Subcutaneous preadipocyte (primary cell): ENCODE measurements at places on chromosomes 5 and 9. TPM values are rescaled to one million over a fixed set of nuclear protein-coding genes. Genes with fewer than 3 reads are reported as not detected.

The SLC6A19 gene
- total RNA-seq = not detected in 2 replicates

The GTF3C5 gene
- total RNA-seq = 37.8 and 50.4 TPM in 2 replicates

The CNTNAP3B gene
- not detected in 2 replicates for total RNA-seq

The IFNK gene
- not detected in 2 replicates for total RNA-seq

The ADGRV1 gene
- total RNA-seq = under 0.01 and 0.20 TPM in 2 replicates

The DAB2IP gene
- total RNA-seq = 2.9 and 3.7 TPM in 2 replicates

The PCDHA13 gene
- not detected in 2 replicates for total RNA-seq

The DCTN3 gene
- 76.8 and 112 TPM in 2 replicates for total RNA-seq

The ASPN gene
- total RNA-seq = 0.78 and 3.3 TPM in 2 replicates

The GPR150 gene
- total RNA-seq = 0.20 and 0.37 TPM in 2 replicates

The WDR31 gene
- 0.73 and 0.98 TPM in 2 replicates for total RNA-seq

The SEMA6A gene
- total RNA-seq = 0.20 and 0.37 TPM in 2 replicates

The FAM151B gene
- 2.5 and 5.5 TPM in 2 replicates for total RNA-seq

The B4GALT1 gene
- total RNA-seq = 14.5 and 15.4 TPM in 2 replicates
